ENCODE measurements at places on chromosomes 5 and 9.

GRCh38 chr9:126223798-126224531 is 102.7 kb upstream of the MVB12B start:
- no peak for DNase-seq

GRCh38 chr5:149674686-149675085 is 55.4 kb upstream of the PPARGC1B start:
- no peak for DNase-seq

DNA sequence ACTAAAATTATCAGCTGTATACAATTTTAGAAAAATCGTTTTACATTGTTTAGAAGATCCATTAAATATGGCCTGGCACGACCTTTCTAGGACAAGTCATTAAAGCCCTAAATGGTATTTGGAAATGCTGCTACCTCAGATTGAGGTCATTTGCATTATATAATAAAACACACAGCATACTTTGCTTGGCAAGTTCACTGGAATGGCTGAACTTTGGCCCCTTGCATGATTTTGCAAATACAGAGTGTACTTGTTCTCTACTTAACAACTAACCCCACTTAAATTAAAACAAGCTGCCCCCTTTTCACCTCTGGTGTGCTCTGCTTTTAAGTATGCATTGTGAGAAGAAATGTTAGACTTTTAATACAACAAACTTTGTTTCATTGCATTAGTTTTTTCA is 860.1 kb downstream of the PTPRD start:
- no peak for DNase-seq

DNA sequence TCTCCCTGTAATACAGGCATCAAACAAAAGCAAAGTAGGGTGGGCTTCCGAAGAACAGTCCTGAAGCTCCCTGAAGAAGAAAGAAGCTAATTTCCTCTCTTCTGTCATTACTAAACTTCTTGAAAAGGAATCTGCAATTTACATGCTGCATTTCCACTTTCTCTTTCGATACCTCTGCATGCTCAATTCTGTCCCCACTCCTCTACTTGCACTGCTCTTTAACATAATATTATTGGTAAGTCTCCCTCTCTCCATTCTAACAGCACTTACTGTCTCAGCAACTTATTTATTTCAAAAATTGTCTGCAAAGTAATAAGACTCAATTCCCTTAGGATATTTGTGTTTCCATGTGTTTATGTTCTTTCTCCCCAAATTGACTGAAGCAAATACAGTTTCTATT is 3.9 kb upstream of the PLPP1 start:
- DNase-seq = no peak

DNA sequence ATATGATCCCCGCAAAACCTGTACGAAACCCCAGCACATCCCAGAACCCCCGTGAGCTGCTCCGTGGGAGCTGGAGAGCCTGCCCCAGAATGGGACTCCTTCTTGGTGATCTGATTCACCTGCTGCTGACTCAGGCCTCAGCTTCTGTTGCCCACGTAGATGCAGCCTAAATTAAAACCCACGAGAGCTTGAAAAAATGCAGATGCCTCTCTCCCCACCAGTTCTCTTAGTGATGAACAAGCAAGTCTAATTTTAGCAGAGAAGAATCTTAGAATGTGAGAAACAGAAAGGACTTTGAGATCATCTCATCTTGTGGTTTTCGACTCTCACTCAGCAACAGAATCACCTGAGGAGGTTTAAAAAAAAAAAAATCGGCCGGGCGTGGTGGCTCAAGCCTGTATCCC is 57.6 kb downstream of the TMOD1 start:
- DNase-seq = no peak

DNA sequence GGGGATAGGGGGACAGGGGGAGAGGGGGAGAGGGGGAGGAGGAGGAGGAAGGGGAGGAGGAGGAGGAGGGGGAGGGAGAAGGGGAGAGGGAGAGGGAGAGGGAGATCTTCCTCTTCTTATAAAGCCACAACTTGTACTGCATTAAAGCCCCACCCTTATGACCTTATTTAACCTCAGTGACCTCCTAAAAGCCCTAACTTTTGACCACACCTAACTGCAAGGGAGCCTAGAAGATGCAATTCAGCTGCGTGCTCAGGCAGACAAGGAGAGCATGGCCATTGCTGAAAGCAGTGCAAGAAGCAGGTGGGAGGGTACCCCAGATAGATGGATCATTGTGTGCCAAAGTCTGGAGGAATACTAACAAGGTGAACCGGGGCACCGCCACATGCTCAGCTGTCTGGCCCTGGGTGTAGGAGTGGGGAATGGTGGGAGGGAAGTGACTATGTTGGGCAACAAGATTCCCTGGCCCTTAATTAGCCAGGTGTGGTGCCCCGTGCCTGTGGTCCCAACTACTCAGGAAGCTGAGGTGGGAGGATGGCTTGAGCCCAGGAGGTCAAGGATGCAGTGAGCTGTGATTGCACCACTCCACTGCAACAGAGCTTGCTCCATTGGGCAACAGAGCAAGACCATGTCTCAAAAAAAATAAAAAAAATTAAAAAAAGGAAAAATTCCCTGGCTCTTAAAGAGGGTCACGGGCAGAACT is 125.4 kb upstream of the BOD1 start:
- no peak for DNase-seq

Measured in T47D (cell line).